ENCODE measurements at places on chromosomes 6 and 20.

GRCh38 chr6:91198588-91199255 is 611.9 kb upstream of the MAP3K7 start:
- no peak for DNase-seq

GRCh38 chr20:24863356-24863755 is 85.7 kb upstream of the CST7 start:
- DNase-seq, result no peak

GRCh38 chr20:58228484-58229197 is at the start of gene ANKRD60:
TSS of gene ANKRD60 (minus strand) at chr20:58228653. CDS start at chr20:58228653, 0 bp downstream.
- DNase-seq, result peak; percentile 64

DNA sequence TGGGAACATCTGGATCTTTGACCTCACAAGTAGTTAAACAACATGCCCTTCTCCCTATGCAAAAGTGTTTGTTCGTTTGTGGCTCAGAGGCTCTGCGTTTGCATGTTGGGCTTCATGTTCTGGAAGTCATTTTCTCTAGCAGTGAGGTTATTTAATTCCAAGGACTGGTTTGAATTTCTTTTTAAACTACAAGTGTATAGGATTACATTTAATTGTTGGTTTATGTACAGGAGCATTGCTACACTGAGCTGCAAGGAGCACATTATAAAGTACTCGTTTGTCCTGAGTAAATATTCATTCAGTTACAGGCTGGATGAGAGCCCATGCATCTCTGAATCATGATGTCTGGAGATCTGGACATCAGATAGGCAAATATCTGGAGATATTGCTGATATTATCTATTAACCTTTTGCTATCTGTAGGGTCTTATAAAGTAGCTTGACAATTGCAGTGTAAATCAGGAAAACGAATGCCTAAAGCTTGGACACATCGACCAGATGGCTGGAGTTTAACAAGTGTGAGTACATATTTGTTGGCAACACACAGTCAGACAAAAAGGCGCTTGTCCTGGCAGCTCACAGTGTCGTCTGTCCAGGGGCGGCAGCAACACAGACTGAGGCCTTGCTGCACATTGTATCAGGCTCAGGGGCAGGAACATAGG is 84.6 kb downstream of the PDE7B start:
- DNase-seq, result no peak

- no peak for DNase-seq
Observed at GRCh38 chr20:46624946-46625345, 26.3 kb downstream of the SLC13A3 start.

GRCh38 chr6:29651413-29652197 is 5.3 kb upstream of the MOG start:
- no peak for DNase-seq

GRCh38 chr6:165077876-165078275 is 231.5 kb downstream of the C6orf118 start:
- no peak for DNase-seq

- DNase-seq, result no peak
Observed at GRCh38 chr6:28585335-28585734, 59.7 kb downstream of the GPX5 start.

GRCh38 chr6:143258945-143259344 is 191.6 kb downstream of the ADAT2 start:
- DNase-seq, result no peak

- peak; percentile 76 for DNase-seq
Observed at GRCh38 chr6:81751388-81752083, 945 bp downstream of the TENT5A start.

- DNase-seq, result no peak
Observed at GRCh38 chr6:18752278-18753068, 365.3 kb downstream of the RNF144B start.

GRCh38 chr6:158069800-158070195 is 88.1 kb downstream of the SYNJ2 start:
- DNase-seq, result no peak

GRCh38 chr6:47483516-47483852 is 5.9 kb downstream of the CD2AP start:
- DNase-seq, result no peak

DNA sequence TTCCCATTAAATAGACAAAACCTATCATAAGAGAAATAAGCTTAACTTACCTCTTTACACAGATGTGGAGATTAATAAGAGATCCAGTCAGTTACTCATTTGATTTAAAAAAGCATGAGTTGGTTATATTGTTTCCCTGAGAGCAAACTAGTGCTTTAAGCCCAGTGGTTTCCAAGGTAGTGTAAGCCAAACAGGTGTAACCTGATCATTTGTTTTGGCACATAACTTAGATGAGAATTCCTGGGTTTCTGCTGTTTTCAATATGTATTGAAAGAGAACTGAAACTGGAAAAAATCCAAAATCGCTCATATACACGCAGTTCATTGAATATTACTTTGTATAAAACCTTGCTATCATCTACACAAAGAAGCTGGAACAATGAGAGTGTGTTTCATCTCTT is 30.5 kb upstream of the SMIM8 start:
- DNase-seq, result no peak

DNA sequence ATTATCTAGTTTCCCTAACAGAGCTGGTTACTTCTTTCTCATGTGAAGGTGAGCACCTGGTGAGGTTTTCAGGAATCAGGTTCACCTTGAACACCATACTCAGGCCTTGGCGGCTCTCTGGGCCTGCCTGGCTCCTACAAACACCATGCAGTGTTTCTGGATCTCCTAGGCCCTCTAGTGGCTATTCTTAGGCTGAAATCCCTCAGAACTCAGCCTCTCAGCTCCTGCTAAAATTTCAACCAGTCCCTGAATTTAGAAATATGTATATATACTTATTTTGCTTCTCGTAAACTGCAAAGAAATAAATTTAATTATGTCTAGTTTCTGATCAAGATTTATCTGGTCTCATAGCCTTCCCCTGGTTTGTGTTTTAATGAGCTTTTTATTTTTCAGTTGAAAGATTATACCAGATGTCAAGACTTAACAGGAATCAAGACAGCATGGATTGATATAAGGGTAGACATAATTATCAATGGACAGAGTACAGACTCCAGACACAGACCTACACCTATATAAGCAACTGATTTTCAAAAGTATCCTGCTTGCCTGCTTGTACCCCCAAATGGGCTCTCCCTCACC is 55.9 kb downstream of the ANKEF1 start:
- DNase-seq, result no peak

- DNase-seq, result no peak
Observed at GRCh38 chr6:105832313-105832761, 253.8 kb upstream of the PRDM1 start.

Data from right forelimb (tissue), 1 donor.